ENCODE measurements at places on chromosomes 2 and 18.

DNA sequence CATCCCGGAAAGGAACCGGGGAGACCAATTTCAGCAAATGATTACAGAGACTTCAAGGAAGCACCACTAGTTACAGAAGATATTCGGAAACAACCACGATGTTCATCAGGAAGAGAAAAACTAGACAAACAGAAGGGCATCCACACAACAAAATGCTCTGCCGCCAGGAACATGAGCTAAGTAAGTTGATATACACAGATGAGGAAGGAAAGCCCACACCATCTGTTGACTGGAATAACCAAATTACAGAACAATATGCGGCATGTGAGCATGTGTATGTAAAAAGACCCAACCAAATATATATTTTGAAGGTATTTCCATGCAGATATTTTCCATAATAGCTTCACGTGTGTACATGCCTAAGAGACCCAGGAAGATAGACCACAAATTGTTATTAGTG is 47.0 kb downstream of the ACKR3 start:
- no peak for DNase-seq

DNA sequence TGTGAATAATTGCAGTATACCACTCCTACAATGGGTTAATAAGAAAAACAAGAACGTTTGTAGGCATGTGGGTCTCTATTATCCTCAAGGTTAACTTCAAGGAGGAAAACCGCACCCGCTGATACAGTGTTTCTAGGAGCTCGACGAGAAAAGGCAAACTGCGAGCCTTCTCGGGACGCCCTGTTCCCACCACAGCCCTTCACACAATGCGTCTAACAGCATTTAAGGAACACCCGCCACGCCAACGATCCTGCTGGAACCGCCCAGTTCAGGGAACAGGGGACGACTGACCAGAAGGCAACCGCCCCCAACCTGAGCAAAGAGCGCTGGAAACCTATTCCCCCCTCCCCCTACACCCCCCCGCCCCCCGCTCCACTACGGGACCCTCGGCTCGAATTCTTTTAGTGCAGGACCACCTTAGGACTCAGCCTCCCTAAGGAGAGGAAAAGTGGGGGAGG is 710 bp upstream of the TMSB10 start:
- DNase-seq, result peak; percentile 23

GRCh38 chr2:222939208-222939856 is 78.5 kb downstream of the ACSL3 start:
- DNase-seq, result peak; percentile 75

GRCh38 chr2:210227290-210228088 is 2.2 kb upstream of the ACADL start:
- no peak for DNase-seq

DNA sequence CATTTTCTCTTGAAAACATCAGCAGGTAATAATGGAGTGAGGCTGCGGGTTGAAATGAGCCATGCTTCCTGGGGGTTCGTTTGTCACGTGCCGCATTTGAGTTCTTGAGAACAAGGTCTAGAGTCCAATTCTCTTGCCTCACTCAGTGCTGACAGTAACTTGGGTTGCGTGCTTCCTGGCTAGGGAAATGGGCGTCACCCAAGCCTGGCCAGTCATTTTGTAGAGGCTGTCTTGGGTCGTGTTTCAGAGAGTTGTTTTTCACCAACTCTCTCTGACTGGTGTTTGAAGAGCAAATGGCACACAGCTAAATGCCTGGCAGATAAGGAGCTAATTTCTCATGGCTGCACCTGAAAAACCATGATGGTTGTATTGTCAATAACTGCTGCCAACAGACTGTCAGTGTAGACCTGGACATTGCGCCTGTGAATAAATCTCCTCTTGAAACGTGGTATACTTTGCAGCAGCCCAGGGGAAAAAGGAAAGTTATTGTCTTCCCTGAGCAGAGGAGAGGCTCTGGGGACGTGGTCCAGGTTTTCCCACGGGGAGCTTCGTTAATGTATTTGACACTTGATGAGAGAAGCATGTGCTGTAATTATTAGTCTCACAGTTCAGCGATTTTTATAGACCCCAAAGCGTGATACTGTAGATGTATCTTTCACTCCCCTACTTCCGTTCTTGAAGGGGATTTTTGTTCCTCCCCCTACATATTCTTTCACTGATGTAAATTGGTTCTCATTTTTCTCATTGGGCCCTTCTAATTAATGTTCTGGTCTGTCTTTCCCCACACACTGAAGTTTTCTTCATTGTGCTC is 196.0 kb downstream of the FHOD3 start:
- DNase-seq, result no peak

DNA sequence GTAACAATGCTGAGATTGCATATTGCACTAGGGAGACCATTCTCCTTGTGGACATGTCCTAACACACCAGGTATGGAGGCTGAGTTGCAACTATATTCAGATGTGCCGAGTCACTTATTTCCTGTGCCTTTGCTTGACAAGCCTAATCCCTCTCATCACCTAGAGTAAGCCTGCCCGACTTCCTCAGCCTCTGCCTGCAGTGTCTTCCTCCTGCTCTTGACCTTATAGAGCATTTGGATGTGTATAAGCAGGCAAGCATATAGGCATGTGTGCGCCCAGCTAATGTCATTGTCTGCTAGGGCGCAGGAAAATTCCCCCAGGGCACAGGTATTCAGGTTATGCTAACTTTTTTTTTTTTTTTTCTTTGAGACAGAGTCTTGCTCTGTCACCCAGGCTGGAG is 316.9 kb downstream of the CDH2 start:
- no peak for DNase-seq

- no peak for DNase-seq
These were observed 207.0 kb upstream of the HS6ST1 start for GRCh38 chr2:128525653-128526052.

GRCh38 chr2:128320192-128320905 is 1.7 kb upstream of the HS6ST1 start:
- DNase-seq, result no peak

DNA sequence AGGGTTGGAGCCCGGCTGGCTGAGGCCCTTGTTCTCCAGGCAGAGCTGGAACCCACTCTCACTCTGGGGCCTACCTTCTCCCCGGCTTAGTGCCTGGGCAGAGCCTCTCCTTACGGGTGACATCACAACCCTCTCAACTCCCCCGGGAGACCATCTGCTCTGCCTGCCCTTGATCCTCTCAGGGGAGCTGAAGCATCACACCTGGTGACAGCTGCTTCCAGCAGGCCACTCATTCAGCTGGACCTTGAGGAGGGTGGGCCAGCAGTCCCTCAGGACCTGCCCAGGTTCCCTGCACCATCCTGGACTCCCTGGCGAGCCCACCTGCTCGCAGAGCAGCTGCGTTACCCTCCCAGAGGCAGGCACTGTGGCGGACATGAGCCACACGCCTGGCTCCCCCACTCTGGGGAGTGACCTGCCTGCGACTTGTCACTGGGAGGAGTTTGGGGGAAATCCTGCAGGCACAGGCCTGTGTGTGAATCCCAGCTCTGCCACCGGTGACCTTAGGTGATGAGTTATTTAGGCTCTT is 13.1 kb downstream of the HS6ST1 start:
- DNase-seq, result no peak

DNA sequence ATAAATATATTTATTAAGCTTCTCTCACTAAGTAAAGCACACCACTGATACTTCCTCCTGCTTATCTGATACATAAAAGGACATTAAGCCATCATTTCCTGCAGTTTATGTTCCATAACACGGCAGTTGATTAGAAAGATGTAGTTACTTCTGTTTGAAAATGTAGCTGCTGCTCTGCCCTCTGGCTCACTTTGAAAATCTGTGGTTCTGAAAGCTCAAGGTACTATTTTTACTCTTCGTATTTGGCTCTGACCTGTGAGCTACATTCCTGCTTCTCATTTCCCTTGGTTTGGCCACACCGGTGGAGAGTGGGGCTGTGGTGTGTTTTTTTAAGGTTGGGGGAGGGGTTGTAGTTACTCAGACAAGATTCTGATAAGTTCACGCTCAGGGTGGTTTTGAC is 12.8 kb upstream of the TTN start:
- DNase-seq, result peak; percentile 34

DNA sequence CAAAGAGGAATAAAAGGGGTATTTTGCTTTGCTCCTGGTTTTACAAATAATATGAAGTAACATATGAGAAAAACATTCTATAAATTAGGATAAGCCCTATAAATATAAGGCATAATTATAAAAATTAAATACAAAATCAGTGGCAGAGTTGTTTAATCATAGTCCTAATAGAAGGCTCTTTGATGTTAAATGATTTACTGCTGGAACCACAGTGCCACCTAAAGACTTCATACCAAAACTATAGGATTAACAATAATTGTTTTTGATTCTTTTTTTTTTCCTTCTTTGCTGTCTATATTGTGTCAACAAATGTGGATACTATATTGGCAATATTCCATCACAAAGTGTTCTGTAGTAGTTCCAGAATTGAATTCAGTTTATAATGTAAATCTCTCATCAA is 837.7 kb upstream of the SLC39A10 start:
- no peak for DNase-seq

DNA sequence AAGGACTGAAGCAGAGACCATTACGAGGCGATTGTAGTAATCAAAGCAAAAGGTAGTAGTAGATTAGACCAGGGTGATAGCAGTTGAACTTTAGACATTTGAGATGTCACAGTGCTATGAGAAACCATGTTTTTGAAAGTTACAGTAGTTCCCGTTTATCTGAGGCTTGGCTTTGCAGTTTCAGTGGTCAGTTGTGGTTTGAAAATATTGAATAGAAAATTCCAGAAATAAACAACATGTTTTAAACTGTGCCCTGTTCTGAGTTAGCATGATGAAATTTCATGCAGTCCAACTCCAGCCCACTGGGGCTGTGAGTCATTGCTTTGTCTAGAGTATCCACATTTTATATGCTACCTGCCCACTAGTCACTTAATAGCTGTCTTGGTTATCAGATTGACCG is 47.5 kb downstream of the ZNF638 start:
- no peak for DNase-seq

GRCh38 chr2:150549381-150549780 is 61.9 kb upstream of the RND3 start:
- no peak for DNase-seq

DNA sequence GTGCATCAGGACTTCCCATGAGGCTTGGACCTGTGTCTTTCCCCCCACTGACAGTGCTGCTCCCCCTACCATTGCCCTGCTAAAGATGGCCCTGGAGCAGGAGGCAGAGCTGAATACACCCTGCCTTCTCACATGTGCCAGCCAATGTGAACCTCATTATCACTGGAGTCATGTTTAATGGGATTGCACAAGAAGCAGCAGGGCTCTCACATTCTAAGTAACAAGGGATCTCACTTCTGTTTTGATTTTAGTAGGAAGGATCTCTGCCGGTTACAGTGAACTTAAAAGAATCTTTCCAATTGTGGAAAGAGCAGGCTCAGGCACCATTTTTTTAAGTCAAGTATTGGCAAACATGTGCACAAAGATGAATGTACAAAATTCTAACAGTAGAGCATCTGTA is 322.1 kb upstream of the MEX3C start:
- DNase-seq, result no peak

DNA sequence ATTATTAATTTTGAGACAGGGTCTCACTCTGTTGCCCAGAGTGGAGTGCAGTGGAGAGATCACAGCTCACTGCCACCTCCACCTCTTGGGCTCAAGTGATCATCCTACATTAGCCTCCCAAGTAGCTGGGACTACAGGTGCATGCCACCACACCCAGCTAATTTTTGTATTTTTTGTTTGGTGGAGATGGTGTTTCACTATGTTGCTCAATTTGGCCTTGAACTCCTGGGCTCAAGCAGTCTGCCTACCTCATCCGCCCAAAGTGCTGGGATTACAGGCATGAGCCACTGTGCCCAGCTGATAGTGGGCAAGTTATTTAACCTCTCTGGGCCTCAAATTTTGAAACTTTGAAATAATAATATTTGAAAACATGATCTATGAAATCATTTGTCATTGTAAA is 26.5 kb downstream of the DCAF17 start:
- no peak for DNase-seq

- DNase-seq, result no peak
These were observed 102.4 kb downstream of the DDX1 start for GRCh38 chr2:15693926-15694588.

DNA sequence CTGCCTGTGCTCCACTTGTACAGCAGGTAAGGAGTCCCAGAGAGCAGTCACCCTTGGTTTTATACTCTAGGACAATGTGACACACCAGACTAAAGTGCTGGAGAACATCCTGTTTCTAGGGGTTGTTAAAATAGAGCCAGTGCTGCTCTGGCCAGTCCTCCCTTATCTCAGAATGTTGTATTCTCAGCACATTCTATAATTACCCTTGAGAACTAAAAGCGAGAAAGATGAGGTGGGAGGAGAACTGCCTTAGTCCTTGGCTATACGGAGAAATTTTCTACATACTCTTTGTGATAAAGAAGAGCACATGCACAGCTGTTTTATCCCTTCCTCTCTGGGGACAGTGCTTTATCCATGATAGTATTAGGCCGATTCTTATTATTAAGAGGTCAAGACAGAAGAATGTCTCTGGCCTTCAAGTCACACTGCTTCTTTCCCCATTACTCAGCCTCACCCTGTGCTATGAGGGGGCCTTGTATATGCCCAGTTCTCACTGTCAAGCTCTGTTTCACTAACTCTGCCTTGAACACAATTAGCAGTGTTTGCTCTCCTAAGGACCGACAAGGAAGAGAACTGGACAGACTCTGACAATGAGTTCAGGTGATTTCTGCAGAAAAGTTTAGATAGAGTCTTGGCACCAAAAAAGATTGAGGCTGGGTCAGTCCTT is 385.8 kb downstream of the TRIB2 start:
- no peak for DNase-seq

- DNase-seq, result no peak
These were observed 46.1 kb upstream of the UBE2F start for GRCh38 chr2:237920673-237921072.

DNA sequence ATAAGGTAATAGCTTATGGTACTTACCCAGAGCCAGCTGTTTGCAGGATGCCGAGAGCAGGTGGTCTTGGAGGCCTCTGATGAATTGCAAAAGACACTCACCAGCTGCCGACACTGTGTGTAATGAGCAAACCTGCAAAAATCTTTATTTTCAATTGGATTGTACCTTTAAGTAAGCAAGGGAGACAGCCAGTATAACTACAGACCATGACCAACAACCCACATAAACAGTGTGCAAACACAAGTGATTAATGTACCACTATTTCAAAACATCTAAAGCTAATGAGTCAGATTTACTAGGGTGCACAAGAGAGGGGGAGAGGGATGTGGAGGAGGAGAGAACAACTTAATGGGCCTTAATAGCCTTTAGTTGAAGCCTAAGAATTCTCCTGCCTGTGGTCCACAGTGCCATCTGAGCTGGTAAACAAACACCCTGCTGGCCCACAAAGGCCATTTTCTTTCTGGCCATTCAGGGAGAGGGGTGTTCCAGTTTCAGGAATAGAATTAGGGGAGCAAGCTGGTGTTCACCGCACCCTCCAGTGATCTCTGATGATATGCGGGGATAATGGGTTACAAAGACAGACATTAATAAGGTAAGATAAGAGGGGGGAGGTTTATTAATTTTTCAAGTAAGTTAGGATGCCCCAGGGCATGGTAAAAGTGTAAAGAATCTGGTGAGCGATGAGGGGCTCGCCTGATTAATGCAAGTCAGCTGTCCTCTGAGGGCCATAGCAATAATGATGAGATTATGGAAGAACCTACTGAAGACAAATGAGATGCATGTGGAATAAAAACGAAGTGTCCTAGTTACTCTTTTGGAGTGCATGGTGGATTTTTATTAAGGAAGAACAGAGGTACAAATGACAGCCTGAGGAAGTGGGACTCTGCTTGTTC is 196.4 kb downstream of the HRH4 start:
- DNase-seq, result no peak

Measured in CD4-positive, CD25-positive, alpha-beta regulatory T cell (primary cell).